ENCODE measurements at places on chromosomes 6 and 20.

DNA sequence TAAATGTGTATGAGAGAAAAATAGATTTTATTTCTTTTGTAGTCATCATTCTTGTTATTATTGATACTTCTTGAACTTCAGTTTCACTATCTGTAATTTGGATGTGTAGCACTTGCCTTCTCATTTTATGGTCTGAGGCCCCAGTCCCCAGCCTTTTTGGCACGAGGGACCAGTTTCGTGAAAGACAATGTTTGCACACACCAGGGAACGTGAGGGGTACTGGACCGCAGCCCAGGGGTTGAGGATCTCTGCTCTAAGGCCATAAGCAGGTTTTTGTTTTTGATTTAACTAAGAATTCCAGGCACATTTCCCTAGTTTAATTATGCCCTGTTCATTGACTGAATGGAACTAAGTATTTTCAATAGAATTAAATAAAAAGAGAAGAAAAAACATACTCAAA, 261.5 kb downstream of the BMP2 start:
- no peak for DNase-seq

DNA sequence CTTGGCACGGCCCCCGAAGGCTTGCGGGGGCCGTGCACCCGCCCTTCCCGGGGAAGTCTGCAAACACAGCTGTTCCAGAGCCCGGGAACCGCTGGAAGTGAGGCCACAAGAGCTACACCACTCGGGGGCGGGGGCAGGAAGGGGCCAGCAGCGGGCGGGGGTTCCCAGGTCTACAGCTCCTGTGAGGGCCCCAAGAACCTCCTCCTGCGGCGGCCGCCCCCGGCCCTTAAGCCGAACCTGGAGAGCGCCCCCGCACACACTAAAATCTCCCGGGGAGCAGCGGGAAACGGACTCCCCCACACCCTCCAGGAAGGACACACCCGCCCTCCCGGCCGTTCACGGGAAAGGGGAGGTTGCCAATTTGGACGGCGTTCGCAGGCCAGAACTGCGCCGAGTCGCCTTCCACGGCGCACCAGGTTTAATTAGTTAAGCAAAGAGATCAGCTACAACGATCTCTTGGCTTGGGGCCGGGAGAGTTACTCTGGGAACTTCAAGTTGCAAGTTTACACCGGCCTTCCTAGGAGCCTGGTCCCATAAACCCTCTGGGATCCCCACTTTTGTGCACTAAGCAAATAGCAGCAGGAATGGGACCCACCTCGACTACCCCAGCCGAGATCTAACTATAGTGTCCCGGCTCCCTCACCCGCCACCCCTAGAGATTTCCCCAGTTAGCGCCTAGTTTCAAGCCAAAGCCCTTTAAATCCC, 1.7 kb downstream of the JAG1 start:
- peak; percentile 59 for DNase-seq

DNA sequence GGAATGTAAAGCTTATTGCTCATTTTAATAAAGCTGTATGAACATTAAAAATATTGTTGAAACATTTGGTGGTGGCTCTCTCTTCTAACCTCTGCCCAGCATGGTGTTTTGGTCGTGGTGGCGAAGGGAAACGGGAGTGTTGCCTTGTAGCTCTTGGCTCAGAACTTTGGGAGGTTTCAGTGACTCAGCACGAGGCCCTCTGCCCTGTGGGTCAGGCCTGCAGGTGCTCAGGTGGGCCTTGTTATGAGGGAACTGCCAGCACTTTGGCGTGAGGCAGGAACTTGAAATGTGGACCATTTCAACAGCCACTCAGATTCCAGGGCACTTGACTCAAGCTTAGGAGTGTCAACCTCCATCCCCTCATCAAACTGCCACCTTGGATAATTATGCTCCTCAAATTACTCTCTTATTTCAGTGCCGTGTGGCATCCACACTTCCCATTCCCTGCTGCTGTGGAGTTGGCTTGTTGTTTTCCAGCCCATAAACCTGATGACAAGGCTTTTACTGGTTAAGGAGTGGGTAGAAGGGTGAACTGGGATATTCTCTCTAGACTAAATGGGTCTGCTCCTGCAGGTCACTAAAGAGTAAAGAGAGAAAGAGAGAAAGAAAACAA, 36.3 kb downstream of the PRDM1 start:
- no peak for DNase-seq

DNA sequence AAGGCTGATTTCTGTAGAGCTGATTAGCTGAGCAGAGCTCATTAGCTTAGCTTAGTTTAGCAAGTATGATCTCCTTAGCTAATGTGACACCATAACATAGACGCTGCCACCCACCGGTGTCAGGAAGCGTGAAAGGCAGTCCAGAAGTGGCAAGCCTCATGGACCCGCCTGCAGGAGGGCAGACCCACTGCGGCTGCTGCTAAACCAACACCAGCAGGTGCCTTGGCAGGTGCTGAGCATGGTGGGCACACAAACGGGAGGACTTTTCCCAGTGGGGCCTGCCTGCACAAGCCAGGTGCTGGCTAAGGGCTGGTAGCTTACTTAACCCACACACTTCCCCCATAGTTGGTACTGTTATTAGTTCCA, 22.7 kb downstream of the ZDHHC14 start:
- peak; percentile 35 for DNase-seq

GRCh38 chr20:35583636-35584560, 31.7 kb upstream of the SPAG4 start:
- no peak for DNase-seq

- no peak for DNase-seq
Observed at GRCh38 chr20:39800111-39800510, 838.0 kb downstream of the DHX35 start.

DNA sequence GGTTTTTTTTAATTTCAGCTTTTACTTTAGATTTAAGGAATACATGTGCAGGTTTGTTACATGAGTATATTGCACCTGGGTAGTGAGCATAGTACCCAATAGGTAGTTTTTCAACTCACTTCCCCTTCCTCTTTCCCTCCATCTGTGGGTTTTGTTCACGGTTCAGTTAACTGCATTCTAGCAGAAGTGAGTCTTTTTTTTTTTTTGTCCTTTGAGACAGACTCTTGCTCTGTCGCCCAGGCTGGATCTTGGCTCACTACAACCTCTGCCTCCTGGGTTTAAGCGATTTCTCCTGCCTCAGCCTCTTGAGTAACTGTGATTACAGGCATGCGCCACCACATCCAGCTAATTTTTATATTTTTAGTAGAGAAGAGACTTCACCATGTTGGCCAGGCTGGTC, 8.7 kb downstream of the UBR2 start:
- DNase-seq, result no peak

DNA sequence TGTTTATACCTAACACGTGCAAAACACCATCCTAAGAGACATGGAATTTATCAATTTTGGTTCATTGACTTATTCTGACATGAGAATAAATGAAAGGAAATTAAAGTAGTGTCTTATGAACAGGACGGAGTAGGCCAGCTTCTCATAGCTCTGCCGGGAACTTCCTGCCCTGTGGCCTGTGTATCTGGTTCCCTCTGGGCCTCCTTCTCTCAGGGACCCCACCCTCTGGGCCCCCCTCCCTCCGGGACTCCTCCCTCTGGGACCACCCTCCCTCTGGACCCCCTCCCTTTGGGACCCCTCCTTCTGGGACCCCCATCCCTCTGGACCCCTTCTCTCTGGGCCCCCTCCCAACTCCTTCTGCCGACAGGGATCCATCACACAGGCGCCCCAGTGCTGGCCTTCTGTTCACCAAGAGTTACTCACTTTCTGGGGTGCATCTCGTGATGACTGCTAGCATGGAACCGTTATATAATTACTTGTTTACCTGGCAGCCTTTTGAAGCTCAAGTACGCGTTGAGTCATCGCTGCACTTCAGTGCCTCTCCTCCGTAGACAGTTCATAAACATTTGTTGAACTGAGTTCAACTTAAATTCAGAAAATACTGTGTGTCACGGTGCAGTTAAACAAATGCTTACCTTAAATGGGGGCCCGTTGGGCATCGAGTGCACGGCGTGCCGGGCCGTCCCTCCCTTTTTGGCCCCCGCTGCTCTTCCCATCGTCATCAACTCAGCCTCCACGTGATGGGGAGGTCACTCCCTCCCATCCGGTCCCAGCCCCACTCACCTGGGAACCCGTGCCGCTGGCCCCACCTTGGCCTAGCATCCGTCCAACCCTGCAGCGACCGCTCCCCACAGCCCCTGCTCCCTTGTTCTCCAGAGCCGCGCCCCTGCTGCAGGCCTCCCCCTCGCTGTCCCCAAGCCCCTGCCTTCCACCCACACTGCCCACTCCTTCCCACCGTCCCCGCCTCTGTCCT, 8.1 kb downstream of the CCR6 start:
- DNase-seq, result no peak

GRCh38 chr6:125807293-125807692, 16.5 kb downstream of the NCOA7 start:
- DNase-seq, result no peak

GRCh38 chr6:127582777-127583462, 5.9 kb downstream of the C6orf58 start:
- no peak for DNase-seq

GRCh38 chr20:11155156-11155756, 481.5 kb upstream of the JAG1 start:
- peak; percentile 64 for DNase-seq

DNA sequence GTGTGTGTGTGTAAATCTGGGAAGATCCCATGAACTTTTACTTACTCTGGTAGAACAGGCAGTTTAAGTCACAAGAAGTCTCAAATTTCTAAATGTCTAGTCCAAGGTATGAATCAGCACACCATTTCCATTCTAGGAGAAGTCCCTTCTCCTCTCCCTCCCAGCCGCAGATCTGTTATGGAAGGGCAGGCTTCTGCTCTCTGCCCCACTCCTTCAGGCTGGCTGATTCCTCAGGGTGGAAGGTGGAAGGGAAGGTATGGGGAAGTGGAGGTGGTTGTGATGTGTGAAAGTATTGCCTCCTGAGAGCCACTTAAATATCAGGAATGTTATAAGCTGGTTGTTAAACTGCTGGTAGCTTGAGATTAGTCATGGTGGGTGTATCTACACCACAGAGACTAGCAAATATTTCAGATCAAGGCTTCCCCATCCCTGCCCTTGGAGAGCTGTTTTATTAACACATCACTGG, 44.5 kb upstream of the LAMA4 start:
- no peak for DNase-seq

GRCh38 chr6:143964674-143965081, 43.4 kb downstream of the PLAGL1 start:
- DNase-seq, result no peak

DNA sequence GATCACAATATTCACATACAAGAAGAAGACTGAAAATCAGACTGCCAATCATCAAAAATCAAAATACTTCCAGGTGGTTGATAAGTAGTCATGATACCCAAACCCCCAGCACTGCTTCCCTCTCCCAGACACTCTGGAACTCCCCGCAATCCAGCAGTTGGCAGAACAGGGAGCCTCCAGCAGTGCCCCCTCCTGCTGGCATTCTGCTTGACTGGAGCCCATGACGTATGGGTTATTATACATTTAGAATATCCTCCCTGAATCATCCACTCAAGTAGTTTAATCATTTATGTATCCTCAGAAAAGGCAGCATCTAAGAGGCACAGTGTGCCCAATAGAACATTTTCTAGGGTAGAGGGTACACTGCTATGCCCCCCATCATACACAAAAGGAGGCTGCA, 9.3 kb upstream of the OGFRL1 start:
- no peak for DNase-seq

GRCh38 chr6:161079566-161080262, 88.1 kb downstream of the MAP3K4 start:
- no peak for DNase-seq

- peak; percentile 65 for DNase-seq
Observed at GRCh38 chr20:41533537-41534136, 84.5 kb downstream of the CHD6 start.

DNA sequence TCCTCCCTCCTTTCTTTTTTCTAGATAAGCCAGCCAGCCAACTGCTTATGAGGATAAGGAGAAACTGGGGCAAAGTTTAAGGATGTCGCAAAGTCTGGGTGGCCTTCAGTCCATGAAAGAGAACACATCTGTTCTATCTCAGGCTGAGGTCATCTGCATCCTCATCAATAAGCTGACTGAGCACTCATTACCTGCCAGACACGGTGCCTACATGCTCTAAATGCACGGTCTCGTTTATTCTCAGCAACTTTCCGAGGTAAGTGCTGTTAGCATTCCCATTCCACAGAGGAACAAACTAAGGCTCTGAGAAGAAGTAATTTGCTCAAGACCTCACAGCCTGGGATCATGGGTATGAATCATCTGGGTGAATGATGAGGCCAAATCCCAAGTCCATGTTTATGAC, 133.1 kb downstream of the BCAS1 start:
- DNase-seq, result no peak

GRCh38 chr6:25061289-25061936, 125.7 kb upstream of the RIPOR2 start:
- no peak for DNase-seq

GRCh38 chr20:34240693-34241615, at the start of gene ASIP:
TSS of gene ASIP (plus strand) at chr20:34241423. CDS start at chr20:34260375, 18,952 bp downstream.
- no peak for DNase-seq

GRCh38 chr20:63420359-63421093, 51.9 kb downstream of the KCNQ2 start:
- no peak for DNase-seq

GRCh38 chr6:63529498-63529897, 42.8 kb upstream of the LOC128125822 start:
- no peak for DNase-seq

DNA sequence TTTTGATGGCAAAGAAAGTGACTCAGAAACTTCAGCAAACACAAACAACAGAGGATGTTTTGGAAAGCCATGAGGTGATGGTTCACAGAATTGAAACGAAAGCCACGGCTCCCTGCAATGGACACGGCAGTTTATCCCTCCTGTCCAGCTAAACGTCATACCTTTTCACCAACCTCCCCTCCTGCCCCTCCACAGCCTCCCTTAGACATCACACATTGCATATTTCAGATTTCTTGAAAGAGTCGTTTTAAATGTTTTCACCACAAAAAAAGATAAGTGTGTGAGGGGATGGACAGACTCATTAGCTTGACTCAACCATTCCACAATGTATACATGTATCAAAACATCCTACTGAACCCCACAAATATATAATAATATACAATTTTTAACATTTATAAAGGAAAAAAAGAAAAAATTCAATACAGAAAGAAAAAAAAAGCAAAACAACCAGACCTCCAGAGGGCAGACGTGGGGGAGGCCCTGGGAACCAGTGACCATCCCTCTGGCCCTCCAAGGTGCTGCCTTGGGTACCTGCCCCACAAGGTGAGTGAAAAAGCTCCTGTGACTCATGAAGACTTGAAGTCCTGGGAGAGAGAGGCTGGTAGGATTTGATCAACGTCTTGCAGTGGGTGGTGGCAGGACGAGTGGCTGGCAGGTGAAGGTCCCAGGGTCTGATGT, 117.2 kb upstream of the THBS2 start:
- DNase-seq, result peak; percentile 58

DNA sequence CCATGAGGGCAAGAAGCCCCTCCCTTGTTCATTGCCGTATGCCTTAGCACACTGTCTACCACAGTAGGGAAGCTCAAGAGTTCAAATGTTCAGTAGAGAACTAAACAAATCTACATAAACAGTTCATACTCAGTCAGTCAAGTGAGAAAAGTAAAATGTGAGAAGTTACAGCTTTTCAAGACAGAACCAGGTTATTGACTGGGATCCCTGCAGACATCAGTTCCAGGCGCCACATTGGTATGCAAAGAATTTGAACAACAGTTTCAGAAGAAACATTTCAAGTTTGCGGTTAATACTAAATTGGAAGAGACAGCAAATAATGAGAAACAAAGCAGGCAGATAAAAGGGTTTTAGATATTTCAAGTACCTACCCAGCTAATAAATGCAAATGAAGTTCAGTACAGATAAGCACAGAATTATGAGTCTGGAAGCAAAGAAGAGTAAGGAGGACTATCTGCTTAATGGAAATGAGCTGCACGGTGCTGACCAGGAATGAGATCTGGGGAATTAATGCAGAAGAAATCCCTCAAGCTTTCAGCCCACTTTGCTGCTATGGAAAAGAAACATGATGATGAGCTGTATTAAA, 246.2 kb downstream of the HACE1 start:
- no peak for DNase-seq

Measured in NCI-H146 (cell line).